NCI-H1436 treated with DMSO at 0.1 percent for 48 hours (cell line): ENCODE measurements at places on chromosomes 16 and 17.

- peak; percentile 75 for DNase-seq
These were observed 17.7 kb upstream of the KCTD5 start for GRCh38 chr16:2664574-2664982.

DNA sequence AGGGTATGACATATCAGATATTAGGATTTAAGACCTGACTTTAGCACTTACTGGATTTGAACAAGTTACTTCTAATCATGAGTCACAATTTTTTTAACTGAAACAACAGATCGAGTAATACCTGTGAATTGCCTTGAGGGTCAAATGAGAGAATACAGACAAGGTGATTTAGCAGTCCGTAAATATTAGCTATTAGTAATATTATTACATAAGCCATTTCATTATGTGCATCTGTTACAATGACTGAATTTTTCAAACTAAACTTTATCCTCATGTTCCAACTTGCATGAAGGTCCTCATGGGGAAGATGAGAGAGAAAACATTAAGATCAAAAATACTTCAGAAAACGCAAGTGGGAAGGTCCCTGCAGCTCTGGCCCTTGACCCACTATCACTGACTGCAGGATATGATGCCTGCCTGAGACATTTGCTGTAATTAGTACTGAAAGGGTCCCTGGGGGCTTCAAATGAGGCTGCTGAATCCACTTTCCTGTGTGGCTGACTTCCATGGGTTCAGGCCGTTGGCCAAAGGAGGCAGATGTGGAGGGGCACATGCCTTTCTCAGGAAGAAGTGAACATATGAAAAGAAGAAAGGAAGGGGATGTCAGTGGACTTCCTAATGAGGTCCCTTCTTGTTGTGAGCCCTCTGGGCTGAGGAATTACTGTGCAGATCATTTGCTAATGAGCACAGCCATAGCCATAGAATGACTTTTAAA is 441.7 kb downstream of the CDH11 start:
- DNase-seq = no peak

DNA sequence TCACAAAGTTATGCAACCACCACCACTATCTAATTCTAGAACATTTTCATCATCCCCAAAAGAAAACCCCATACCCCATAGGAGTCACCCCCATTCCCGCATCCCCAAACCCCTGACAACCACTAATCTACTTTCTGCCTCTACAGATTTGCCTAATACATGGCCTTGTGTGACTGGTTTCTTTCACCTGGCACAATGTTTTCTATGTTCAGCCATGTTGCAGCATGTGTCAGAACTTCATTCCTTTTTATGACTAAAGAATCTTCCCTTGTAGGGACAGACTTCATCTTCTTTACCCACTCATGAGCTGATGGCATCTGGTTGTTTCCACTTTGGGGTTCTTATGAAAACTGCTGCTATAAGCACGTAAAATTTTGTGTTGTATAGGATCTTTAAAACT is 34.6 kb downstream of the CYTH1 start:
- DNase-seq = no peak

- DNase-seq = no peak
These were observed 21.9 kb upstream of the FAAP100 start for GRCh38 chr17:81573794-81574642.

- no peak for DNase-seq
These were observed 17.1 kb downstream of the NTN1 start for GRCh38 chr17:9038380-9038779.

DNA sequence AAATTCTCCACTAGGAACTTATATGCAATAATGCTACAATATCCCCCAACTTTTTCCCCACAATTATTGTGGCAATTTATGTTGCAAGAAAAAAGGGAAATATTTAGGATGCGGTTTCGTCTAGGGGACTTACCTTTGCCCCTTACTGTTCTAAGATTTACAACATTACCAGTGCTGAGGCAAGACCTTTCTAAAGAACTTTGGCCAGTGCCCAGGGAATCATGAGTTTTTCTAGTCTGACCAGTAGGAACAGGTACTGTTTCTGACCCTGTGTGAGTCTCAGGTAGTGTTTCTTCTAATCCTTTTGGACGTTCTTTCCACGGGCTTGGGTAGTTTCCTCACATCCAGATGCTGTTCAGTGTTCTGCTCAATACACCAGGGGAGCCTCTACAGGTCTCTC is 373.7 kb downstream of the HAPSTR1 start:
- no peak for DNase-seq

GRCh38 chr17:73568934-73569333 is 75.3 kb downstream of the SDK2 start:
- no peak for DNase-seq

DNA sequence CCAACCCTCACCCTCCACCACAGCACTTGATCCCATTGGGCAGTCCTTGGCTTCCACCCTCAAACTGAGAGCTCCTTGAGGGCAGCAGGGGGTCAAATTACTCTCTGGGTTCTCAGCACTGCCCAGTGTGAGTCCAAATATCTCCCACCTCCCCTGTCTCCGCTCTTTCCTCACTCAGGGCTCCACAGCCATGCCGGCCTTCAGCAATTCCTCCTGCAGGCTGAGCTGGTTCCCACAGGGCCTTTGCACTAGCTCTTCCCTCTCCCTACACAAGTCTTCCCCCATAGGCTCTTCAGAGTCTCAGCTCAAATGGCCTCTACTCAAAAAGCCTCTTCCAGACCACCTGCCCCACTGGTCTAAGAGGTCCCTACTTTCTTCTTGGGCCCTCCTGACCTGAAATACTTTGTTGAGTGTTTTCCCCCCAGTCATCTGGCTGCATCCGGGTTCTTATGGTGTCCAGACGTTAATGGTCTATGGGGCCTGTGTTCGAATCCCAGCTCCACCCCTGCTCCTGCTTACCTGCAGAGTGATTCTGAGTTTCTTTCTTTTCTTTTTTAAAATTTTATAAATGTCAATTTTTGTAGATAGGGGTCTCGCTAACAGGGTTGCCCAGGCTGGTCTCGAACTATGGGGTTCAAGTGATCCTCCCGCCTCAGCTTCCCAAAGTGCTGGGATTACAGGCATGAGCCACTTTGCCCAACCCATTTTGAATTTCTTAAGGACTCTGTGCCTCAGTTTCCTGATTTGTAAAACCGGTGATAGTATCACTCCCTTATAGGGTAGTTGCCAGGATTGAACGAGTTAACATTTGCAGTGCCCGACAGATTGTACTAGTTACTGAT is 973 bp upstream of the IL4R start:
- DNase-seq = no peak

GRCh38 chr17:42783062-42783790 is 2.8 kb downstream of the WNK4 start:
- DNase-seq = no peak

GRCh38 chr17:27816946-27817345 is 16.6 kb upstream of the NOS2 start:
- no peak for DNase-seq

DNA sequence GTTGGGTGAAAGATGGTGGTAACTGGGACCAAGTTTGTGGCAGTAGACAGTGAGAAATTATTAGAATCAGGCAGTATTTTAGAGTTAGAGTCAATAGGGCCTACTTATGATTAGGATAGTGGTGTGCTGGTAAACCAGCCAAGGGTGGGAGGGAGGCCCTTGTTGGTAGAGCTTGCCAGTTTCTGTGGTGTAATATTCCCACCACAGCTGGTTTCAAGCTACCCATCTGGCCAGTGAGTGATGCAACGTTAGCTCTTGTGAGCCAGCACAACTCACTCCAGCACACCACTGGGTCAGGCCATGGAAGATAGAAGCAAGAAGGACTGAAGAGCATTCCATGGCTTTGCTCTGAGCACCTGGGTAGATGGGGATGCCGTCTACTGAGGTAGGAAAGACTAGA is 34.9 kb downstream of the GNAO1 start:
- DNase-seq = no peak

GRCh38 chr17:21815352-21816063 is 123.2 kb downstream of the KCNJ18 start:
- no peak for DNase-seq

GRCh38 chr17:6670571-6670970 is 19.0 kb downstream of the C17orf100 start:
- no peak for DNase-seq

- no peak for DNase-seq
These were observed 53.1 kb downstream of the CFDP1 start for GRCh38 chr16:75379911-75380847.

GRCh38 chr17:64574646-64575045 is 67.9 kb downstream of the CEP95 start:
- no peak for DNase-seq

DNA sequence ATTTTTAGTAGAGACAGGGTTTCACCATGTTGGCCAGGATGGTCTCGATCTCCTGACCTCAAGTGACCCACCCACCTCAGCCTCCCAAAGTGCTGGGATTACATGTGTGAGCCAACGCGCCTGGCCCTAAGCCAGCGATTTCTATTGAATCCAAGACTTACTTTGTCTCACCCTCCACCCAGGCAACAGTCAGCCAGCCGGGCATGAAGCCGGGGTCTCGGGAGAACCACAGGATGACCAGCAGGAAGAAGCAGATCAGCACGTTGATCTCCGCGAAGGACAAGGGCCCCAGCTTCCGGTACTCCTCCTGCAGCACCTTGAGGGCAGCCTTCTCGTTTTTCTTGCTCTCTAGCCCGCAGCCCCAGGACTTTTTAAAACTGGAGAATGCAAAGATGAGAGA is 17.6 kb downstream of the SLC13A5 start:
- no peak for DNase-seq

DNA sequence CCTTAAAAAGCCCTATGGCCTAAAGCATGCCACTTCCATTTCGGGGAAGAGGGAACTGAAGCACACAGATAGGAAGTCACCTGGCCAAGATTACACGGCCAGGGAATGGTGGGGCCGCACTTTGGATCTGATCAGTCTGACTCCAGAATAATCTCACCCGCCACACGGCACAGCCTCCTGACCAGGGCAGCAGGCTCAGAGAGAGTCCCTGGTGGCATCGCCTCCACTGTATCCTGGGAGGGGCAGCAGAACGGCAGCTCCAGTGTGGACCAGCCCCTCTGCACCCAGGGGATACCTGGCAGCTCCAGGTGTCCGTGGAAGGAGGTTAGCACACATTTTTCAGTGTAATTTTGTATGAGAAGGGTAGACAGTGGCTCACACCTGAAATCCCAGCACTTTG is 35.5 kb downstream of the VAC14 start:
- no peak for DNase-seq

GRCh38 chr16:2811703-2812471 is 5.2 kb upstream of the PRSS21 start:
- DNase-seq = no peak

DNA sequence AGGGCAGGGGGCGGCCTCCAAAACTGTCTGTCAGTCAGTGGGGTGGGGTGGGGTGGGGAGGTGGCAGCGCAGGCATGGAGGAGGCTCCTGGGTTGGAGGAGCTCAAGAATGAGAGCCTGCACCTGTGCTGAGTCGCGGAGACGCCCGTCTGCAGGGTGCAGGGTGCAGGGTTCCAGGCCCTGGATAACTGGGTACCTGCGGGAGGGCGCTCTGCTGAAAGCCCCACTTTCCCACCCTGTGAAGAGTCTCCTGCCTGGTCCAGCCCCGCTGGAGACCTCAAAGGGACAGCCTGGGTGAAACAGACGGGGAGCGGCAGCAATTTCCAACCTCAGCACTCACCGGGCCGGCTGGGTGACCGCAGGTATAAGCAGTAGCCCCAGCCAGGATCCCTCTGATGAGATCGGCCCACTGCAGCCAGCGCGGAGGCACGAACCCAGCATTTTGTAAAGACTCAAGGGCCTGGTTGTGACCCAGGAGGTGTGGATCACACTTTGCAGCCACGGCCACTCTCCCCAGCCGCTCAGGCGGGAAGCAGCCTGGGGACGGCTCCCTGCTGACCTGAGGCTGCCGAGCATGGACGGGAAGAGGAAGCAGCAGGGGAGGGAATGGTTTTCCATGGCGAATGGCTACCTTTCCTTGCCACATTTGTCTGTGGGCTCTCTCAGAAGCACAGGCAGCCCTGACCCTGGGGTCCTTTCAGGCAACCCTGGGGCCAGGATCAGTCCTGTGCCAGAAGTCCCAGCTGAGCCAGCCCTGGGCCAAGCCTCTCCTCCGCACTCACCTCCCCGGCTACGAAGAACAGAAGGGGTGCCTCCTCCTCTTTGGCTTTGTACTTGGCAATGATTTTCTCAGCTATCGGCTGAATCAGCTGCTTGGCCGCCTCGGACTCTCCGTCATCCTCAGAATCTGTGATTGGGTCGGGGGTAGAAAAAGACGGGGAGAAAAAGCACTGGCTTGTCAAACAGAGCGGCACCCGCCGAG is 21.0 kb downstream of the MRM3 start:
- DNase-seq = no peak

DNA sequence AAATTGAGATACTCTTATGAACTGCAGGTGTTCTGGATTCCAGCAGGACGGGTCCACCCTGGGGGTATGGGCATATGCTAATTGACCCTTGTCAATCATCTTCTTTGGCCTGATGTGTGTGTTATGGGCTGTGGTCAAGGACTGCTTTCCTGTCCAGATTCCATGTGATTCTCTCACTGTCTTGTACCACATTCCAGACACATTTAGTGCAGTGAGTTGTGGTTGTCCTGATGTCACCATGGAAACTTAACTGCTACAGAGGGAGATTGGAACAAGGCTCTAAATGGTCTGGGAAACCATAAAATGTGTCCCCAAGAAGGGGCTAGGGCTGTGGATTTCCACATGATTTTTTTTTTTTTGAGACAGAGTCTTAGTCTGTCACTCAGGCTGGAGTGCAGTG is 367.4 kb downstream of the UTP18 start:
- DNase-seq = no peak

- no peak for DNase-seq
These were observed 532.0 kb downstream of the CDH11 start for GRCh38 chr16:64589836-64590235.

DNA sequence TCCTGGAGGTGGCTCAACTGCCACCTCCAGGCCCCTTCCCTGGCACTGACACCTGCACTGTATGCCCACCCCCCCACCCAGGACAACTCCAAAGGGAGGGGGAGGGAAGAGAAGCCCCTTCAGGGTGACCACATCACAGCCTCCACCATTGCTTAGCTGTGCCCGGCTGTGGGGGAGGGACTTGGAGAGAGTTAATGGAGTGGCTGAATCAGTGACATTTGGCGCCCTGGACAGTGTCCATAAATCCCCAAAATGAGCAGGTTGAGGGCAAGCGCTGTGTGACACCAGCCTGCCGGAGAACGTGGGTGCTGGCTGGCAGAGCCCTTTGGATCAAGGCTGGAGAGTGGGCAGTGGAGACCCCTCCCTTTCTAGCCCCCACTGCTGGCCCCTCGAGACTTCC is 883 bp downstream of the USH1G start:
- DNase-seq = no peak

- no peak for DNase-seq
These were observed 3.0 kb downstream of the GFOD2 start for GRCh38 chr16:67716097-67716496.

DNA sequence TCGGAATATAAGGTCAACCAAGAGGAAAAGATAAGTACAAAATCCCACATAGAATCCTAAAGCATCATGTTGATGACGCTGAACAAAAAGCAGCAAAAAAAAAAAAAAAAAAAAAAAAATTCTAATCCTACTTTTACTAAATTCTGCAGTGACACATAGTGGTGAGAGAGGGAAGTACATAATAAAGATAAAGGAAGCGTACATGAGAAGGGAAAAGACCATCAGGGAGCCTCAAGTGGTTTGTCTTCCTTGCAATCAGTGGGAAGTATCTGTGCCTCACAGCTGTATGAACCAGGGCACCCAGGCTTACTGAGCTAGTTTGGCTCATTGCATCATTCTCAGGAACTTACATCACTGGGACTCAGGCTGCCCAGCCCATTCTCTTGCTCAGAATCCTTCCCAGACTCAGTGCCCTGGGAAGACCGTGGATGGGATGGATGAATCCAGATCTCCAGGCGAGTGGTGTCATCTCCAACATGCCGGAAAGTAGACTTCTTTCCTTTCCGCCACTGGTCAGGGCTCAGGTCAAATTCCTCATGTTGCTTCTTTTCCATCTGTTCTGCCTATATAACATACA is 21.2 kb downstream of the SMG6 start:
- DNase-seq = no peak

- no peak for DNase-seq
These were observed 30.1 kb upstream of the HAPSTR1 start for GRCh38 chr16:9061358-9061813.
